Pulmonary artery endothelial cell (primary cell): ENCODE measurements at places on chromosomes 5 and 9. TPM values are rescaled to one million over a fixed set of nuclear protein-coding genes. Genes with fewer than 3 reads are reported as not detected.

DNA sequence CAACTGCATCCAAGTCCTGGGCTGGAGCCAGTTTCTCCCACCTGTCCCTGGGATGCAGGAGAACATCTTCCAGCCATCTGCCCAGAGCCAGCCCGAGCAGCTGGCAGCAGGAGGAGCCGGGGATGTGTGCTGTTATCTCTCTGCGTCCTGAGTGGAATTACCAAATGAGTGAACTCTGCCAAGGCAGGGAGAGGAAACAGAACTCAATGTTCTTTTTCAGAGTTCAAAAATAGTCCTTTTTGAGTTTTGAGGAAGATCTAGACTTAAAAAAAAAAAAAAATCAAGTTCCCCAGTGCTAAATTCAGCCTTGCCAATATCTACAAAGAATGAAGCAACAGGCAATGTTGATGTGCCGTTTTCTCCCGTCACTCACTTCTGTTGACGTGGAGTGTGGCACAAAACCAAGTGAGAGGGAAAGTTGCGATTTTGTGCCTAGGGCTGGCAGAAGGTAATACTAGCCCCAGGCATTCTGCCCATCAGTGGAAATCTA, 56.2 kb downstream of the TMOD1 start:
- DNase-seq: no peak

DNA sequence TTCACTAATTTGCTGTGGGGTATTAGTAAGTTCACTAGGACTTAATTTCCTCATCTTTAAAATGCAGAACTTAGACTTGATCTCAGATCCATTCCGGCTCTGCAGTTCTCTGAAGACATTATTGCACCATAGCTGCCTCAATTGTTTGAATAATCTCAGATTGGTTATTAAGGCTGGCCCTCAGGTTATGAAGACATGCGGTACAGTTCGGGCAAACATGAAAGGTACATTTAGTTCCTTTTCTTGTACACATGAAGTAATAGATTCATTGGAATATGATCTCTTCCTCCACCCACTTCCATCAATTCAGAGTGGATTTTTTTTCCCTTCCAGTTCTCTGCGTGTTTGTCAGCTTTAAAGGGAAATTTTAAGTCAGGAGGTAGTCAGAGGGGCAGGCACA, 28.0 kb downstream of the ATP6V0E1 start:
- no peak for DNase-seq

DNA sequence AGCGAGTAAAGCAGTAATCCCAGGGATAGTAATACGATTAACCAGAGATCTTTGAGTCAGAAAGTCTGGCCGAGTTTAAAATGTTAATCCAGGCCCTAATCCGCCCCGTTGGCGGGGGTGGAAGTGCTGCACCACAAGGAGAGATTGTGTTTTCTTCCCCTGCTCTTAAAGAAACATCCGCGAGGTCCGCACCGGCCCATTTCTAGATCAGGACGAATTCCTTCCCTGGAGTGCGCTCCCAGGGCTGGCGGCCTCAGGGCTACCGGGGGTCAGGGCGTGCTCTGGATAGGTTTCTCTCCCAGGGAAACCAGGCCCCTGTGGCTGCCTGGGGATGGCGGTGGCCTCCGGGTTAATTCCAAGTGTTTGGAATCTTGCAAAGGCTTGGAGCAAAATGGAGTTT, 9.3 kb upstream of the NEUROG1 start:
- DNase-seq: no peak

- no peak for DNase-seq
Measured at GRCh38 chr9:33611358-33611757, 87.3 kb downstream of the ANKRD18B start.

DNA sequence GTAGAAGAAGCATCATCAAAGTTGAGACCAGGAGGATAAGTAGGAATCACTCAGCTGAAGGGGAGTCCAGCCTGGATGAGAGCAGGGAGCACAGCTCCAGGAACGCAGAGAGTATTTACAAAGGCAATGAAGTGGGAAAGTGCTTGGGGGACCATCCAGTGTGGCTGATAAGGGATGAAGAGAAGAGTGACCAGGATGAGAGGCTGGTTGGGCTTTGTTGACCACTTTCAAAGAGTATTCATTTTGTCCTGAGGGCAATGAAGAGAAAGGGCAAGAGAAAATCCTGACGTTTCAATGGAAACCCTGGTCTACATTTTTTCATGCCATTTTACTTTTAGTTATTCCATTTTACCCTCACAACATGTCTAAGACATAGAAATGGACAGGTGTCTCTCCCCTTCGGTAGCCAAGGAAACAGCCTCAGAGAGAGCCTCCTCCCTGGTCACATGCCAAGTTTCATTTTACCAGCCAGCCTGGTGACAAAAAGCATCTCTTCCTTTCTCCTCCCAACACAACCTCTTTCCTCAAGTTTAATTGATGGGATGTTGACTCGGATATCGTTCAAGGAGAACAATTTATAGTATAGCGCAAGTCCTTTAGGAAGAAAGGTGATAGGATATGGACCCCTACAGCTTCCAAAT, 492.7 kb upstream of the CLINT1 start:
- no peak for DNase-seq

DNA sequence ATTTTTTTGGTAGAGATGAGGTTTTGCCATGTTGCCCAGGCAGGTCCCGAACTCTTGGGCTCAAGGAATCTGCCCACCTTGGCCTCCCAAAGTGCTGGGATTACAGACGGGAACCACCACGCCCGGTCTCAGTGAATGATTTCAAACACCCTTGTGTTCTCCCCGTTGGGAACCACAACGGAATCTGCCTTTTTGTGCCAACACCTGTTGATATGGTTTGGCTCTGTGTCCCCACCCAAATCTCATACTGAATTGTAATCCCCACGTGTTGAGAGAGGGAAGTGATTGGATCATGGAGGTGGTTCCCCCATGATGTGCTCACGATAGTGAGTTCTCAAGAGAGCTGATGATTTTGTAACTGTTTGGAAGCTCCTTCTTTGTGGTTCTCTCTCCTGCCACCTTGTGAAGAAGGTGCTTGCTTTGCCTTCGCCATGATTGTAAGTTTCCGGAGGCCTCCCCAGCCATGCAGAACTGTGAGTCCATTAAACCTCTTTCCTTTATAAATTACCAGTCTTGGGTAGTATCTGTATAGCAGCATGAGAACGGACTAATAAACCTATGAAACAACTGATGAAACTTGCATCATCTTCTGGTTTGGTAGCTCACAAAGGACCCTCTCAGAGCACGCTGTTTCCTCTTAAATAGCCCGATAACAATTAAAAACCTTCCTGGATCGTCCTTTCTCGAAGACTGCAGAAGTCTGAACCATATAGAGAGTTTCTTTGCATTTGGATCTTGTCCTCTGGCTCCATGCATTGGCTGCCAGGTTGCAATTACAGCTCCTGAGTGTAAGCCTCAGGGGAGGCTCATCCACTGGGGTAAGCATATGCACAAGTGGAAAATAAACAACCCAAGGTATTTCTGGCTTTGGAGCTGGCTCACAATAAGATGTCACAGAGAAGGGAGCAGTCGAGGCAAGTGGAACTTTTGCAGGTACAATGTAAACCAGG, 91.5 kb downstream of the SPRY4 start:
- DNase-seq: no peak

UTP15 gene
- 19.8 and 26.3 TPM in 2 replicates for total RNA-seq

SH2D3C gene
- total RNA-seq: 56.8 and 58.3 TPM in 2 replicates
